Activated T-cell treated with anti-CD3 and anti-CD28 coated beads, Interleukin-2, amount 50 U/mL, for 4 hours (primary cell): ENCODE measurements at places on chromosomes 4 and X.

GRCh38 chr4:176066757-176067156 is 1.1 kb downstream of the WDR17 start:
- no peak for DNase-seq

- DNase-seq: no peak
Observed at GRCh38 chrX:43860646-43861370, 21.4 kb downstream of the MAOB start.

DNA sequence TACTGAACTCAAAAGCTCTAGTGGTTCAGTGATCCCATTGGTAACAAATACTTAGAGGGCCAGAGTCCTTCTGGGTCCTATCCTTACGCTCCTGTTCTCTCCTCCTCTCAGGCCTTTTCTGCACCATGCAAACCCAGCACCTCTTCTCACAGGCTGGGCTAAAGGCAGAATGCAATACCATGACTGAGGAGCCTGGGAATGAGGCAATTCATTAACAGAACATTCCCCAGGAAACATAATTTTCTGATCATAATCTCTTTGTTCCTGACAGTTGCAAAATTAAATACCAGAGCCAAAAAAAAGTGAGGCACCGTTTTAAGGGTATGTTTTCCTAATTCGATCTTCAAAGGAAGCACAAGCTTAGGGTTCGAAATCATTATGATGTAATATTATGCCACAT is 9.0 kb downstream of the SORBS2 start:
- DNase-seq: no peak

GRCh38 chrX:64642482-64642881 is 247.2 kb upstream of the MTMR8 start:
- DNase-seq: no peak

GRCh38 chr4:140357868-140358267 is 15.6 kb upstream of the SCOC start:
- DNase-seq: no peak

- DNase-seq: no peak
Observed at GRCh38 chrX:20135944-20136343, 5.7 kb downstream of the EIF1AX start.

- no peak for DNase-seq
Observed at GRCh38 chrX:13059637-13060499, 15.4 kb upstream of the FAM9C start.

- DNase-seq: no peak
Observed at GRCh38 chr4:113289766-113290165, 240.3 kb downstream of the ANK2 start.

GRCh38 chrX:57918750-57919436 is 8.6 kb upstream of the ZXDA start:
- no peak for DNase-seq

DNA sequence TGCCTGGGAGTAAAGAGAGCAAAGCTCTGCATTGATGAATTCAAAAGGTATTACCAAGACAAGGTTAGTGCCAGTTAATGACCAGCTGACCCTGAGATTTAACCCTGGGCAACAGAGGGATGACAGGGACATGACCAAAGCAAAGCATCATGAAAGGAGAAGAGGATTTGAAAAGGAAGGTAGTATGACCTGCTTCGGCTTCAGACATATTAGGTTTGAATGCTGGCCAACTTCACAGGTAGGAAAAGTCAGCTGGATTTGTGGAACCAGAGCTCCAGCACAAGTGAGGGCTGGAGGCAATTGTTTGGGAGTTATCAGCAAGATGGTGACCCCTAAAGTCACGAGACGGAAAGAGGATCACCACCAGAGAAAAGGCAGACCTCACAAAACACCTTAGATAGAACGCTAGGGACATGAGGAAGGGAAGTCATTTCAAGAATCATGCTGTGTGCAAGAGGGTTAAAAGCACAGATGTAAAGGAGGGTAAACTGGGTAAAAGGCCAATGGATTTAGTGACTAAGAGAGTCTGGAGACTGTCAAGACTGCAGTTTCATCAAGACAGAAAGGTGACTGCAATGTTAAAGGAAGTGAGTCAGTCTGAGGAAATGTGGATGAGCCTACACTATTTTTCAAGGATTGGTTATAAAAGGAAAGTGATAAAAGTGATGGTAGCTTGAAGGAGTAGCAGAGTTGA is 45.6 kb downstream of the SH3RF1 start:
- no peak for DNase-seq

DNA sequence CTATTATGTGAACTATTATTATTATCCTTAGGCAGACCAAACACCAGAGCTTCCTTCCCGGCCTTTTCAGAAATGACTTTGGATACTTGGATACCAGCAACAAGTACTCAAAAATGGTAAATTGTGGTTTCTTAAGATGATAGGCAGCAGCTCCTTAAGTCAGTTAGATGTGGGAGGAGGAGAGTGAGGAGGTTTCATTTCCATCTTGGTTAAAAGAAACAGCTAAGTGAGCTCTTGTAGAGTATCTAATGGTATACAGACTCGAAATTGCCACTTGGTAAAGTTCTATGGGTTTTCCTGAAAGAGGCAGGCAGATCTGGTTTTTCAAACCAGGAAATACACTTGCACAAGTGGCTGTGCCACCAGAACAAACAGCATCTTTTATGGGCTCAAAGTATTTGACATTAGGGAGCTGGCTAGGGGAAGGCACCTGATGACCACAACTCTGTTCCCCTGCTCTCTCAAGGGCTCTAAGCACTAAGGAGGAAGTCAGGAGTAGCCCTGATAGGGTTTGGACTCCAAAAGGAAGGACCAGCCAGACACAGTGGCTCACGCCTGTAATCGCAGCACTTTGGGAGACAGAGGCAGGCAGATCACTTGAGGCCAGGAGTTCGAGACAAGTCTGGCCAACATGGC is 130.9 kb downstream of the TMEM164 start:
- DNase-seq: no peak

DNA sequence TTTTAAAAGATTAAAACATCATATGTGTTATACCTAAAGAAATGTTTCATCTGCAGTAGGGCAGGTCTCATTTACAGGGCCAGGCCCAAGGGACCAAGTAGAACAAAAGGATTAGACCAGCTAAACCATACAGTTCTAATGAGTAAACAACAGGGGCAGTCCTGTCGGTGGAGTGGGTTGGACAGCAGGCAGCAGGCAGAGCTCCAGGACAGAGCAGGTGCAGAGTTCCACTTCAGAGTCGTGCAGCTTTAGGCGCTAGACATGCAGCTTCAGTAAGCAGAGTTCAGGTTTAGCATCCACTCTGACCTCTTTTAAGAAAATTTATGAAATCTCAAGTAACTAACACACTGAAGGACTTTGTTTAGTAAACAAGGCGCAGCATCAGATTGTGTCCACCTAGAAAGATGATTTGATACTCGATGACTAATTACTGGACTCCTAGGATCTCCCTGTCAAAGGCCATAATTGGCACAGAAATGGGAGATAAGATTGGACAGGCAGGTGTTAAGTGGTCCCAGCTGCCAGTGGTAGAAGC is 487.7 kb upstream of the INTU start:
- no peak for DNase-seq

DNA sequence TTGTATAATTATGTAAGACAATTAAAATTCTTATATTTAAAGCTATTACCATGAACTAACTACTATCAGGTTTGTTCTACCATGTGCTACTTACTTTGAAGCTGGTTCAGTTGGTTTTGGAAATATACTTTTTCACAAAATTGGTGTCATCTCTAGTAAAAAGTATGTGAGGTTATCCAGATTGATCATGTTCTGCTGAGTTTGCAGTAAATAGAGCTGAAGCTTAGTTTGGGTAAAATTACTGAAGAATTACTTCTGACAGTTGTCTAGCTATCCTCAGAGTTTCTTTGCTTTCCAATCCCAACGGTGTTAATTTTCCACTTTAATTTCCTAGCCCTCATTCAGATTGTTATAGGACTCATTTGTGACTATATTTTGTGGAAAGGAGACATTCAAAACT is 184.2 kb downstream of the FAT4 start:
- DNase-seq: no peak

- DNase-seq: no peak
Observed at GRCh38 chr4:39635023-39635422, 3.6 kb downstream of the SMIM14 start.

DNA sequence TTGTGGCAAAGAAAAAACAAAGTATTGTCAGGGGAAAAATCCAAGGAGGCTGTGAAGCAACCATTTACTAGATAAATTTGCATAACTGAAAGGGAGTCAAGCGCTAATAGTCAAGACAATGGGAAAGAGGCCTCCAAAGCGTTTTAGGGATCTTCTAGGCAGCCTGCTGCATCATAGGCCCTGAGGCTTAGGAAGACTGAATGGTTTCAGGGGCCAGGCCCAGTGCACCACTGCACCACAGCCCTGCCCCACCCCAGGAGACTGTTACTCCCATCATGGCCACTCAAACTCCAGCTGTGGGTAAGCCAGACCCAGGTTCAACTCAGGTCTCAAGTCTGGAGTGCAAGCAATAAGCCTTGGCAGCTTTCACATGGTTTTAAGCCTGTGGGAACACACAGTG is 362.9 kb downstream of the SH3BGRL start:
- DNase-seq: no peak

GRCh38 chrX:66625525-66625924 is 13.4 kb downstream of the EDA2R start:
- no peak for DNase-seq

DNA sequence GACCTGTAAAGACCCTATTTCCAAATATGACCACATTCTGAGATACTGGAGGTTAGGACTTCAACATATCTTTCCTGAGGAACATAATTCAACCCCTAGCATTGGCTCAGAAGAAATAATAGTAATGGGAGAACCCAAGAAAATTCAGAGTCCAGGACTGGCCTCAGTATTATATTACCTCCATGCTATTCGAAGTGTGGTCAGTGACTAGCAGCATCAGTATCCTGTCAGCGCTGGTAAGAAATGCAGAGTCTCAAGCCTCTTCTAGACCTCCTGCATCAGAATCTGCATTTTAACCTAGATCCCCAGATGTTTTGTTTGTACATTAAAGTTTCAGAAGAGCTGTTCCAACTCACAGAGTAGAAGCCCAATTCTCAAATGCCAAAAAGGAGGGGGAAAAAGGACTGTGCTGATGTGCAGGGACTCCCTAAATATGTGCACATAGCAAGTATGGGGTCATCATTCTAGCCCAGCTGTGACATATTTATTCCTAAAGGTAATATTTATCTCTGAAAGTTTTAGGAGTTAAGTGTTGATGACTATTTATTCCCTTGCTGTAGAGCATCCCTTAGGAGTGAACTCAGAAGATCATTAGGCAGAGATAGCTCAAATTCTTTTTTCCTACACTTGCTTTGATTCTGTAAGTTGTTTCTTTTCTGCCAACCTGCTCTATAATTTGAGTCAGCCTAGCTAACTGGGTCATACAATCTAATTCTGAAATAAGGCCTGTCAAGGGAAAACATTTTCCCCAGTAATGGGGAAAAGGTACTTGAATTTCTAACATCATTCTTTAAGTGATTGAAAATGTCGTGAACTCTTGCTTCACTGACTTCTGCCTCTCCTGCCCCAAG is 361.9 kb downstream of the ARHGAP24 start:
- no peak for DNase-seq

- DNase-seq: no peak
Observed at GRCh38 chr4:177923888-177924287, 481.7 kb upstream of the AGA start.

- no peak for DNase-seq
Observed at GRCh38 chr4:55068522-55068921, 56.9 kb downstream of the KDR start.

GRCh38 chr4:101695176-101695575 is 95.4 kb upstream of the BANK1 start:
- no peak for DNase-seq

DNA sequence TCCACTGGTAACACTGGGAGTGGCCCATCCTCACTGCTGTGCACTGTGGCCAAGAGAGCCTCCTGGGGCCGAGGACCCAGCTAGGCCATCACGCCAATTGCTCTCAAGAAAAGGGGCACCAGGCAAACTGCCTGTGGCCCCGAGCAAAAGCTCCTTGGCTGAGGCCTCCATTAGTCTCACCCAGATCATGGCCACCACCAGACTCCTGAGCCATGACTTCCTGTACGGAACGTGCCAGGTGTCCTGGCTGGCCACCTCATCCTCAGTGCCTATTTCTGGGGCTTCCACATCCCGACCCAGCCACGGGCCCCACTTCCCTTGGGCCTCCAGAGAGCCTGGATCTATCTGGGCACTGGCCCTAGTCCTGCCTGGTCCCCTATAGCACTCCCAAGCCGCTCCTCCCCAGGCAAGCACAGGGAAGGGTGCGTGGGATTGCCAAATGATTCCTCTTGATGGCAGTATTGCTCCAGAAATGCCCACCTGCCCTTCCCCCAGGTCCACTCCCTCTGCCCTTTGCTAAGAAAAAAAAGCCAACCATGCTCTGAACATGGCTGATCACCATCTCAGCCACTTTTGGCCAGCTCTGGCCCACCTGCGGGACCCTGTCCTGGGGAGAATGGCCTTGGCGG is 212.6 kb upstream of the AGTR2 start:
- DNase-seq: no peak

DNA sequence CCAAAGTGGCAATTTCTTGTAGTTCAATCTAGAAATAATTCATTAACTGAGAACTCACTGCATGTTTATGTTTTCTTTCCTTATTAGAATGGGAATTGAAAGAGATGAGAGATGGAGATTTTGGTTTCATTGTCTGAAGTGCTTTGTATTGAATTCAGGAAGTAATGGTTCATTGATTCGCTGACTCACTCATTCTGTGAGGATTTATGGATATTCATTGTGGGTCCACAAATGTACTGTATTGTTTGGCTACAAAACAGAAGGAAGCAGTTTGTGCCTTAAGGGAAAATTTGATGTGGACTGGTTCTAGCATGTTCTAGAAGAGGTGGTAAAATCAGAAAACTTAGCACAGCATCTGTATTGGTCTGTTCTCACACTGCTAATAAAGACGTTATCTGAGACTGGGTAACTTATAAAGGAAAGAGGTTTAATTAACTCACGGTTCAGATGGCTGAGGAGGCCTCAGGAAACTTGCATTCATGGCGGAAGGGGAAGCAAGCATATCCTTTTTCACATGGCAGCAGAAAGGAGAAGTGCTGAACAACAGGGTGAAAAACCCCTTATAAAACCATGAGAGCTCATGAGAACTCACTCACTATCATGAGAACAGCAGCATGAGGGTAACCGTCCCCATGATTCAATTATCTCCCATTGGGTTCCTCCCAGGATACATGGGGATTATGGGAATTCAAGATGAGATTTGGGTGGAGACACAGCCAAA is 132.3 kb upstream of the VCX3A start:
- no peak for DNase-seq

- no peak for DNase-seq
Observed at GRCh38 chr4:90857081-90857820, 730.1 kb downstream of the CCSER1 start.

DNA sequence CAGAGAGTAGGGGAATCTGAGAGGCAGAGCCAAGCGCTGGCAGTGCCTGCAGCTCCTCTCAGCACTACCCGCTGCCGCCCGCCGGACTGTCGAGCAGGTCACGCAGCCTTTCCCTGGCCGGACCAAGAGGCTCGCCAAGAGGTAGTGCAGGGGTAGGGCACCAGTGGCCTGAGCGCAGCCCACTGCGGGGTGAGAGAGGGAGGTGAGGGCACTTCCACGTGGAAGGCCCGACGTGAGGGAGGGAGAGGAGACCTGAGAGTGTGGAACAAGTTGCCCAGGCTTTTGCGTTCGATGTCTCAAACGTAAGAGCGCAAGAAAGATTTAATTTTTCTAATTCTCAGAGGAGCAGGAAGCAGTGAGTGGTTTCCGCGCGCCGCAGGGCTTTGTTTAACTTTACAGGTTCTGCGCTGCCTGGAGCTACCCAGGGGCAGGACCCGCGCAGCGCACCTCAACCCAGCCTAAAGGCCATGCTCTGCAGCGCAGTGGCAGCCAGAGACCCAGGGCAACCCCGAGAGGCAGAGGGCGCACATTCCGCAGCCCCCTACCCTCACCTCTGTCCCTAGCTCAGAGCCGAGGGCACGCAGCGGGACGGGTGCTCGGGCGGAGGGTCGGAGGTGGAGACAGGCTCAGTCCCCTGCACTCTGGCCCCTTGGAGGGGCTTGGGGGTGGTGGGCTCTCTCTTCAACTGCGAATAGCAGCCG is 14.9 kb downstream of the ARHGAP36 start:
- no peak for DNase-seq
